ENCODE measurements at places on chromosomes 16 and 17.

GRCh38 chr17:20300436-20300934 is 166.9 kb downstream of the LGALS9B start:
- DNase-seq: no peak

GRCh38 chr17:70201872-70202419 is 32.6 kb downstream of the KCNJ2 start:
- DNase-seq: no peak

GRCh38 chr16:23889189-23889588 is 53.4 kb downstream of the PRKCB start:
- DNase-seq: no peak

GRCh38 chr16:3195975-3196374 is 8.0 kb downstream of the OR1F1 start:
- no peak for DNase-seq

- no peak for DNase-seq
Observed at GRCh38 chr17:17541640-17542001, 45.4 kb upstream of the RASD1 start.
